ENCODE measurements at places on chromosomes 16 and 17.

DNA sequence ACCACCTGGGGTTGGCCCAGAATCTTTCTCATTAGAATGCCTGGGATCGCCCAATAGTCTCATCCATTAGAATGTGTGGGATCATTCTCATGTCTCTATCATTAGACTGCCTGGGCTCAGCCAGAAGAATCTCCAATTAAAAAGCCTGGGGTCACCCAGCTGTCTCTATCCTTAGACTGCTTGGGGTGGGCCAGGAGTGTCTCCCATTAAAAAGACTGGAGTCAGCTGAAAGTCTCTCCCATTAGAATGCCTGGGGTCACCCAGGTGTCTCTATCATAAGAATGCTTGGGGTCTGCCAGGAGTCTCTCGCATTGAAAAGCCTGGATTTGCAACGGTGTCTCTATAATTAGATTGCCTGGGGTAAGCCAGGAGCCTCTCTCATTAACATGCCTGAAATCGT, 2225.7 kb downstream of the TP53TG3F start:
- no peak for DNase-seq

- no peak for DNase-seq
Measured at GRCh38 chr17:78899361-78900260, 3.4 kb downstream of the CEP295NL start.

GRCh38 chr17:81867170-81867990, 3.8 kb downstream of the ARHGDIA start:
- DNase-seq = no peak

GRCh38 chr16:68987734-68988457, 117.6 kb upstream of the HAS3 start:
- no peak for DNase-seq

DNA sequence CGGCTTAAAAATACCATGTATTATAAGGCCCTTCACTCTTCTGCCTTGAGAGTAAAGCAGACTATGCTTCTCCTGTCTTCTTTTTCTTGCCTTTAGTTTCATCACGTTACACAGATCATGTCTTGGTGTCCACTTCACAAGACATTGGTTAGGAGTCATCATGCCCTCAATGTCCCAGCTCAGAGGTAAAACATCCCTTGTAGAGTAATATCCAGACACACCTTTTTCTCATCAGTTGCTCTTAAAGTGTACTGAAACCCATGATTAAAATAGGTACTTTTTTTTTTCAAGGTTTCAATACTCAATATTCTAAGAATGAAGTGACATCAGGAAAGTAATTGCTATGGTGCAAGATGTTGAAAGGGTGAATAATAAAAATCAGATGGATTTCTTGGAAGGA, 267.8 kb downstream of the PMP22 start:
- DNase-seq = no peak

GRCh38 chr17:4657678-4658077, 16.2 kb upstream of the ALOX15 start:
- no peak for DNase-seq

- DNase-seq = no peak
Measured at GRCh38 chr17:81583589-81584342, 31.6 kb upstream of the FAAP100 start.

Measured in GM10248 (cell line).